Left colon (tissue), 2 donors: ENCODE measurements at places on chromosomes 3 and 15. TPM values are rescaled to one million over a fixed set of nuclear protein-coding genes. Genes with fewer than 3 reads are reported as not detected.

The TMEM212 gene
- total RNA-seq = not detected

The LYZL4 gene
- not detected for total RNA-seq

The MED12L gene
- total RNA-seq = 0.45 TPM

The GOLGA8T gene
- 0.22 TPM for total RNA-seq

The GOLGA8M gene
- not detected for total RNA-seq

The MOBP gene
- total RNA-seq = 0.27 TPM

The LRRK1 gene
- 46.6 TPM for total RNA-seq

The RMDN3 gene
- total RNA-seq = 40.2 TPM

The CCDC191 gene
- total RNA-seq = 3.4 TPM

The SATB1 gene
- 38.3 TPM for total RNA-seq

The GREM1 gene
- 46.0 TPM for total RNA-seq

The CTXND1 gene
- 0.42 TPM for total RNA-seq

The GNAT1 gene
- not detected for total RNA-seq

The GOLGA6B gene
- not detected for total RNA-seq

The FOXB1 gene
- total RNA-seq = not detected

The CLRN1 gene
- not detected for total RNA-seq

The BUB1B gene
- total RNA-seq = 2.9 TPM

The FRMD4B gene
- 27.6 TPM for total RNA-seq

The OXTR gene
- 0.81 TPM for total RNA-seq

The SHC4 gene
- 0.24 TPM for total RNA-seq

The CTXN2 gene
- not detected for total RNA-seq

The SPSB4 gene
- 0.14 TPM for total RNA-seq

The UBA7 gene
- 102 TPM for total RNA-seq

The DUOXA2 gene
- total RNA-seq = 4.9 TPM

The TEX55 gene
- total RNA-seq = not detected

The ANKRD34C gene
- not detected for total RNA-seq

The CLDN18 gene
- not detected for total RNA-seq

The CIB1 gene
- total RNA-seq = 235 TPM

The TJP1 gene
- total RNA-seq = 86.4 TPM

The ALG1L2 gene
- 1.8 TPM for total RNA-seq

The SOX14 gene
- not detected for total RNA-seq

The TMCO5A gene
- not detected for total RNA-seq

The SLC28A2 gene
- 44.9 TPM for total RNA-seq

The PCYT1A gene
- total RNA-seq = 64.6 TPM

The CPB1 gene
- total RNA-seq = 1.1 TPM

The MESP1 gene
- 13.4 TPM for total RNA-seq

The STAC gene
- total RNA-seq = 0.24 TPM

The FAM3D gene
- total RNA-seq = 690 TPM

The ST3GAL6 gene
- 1.7 TPM for total RNA-seq

The CHRM5 gene
- total RNA-seq = not detected

The NR2E3 gene
- 0.67 TPM for total RNA-seq

The EXD1 gene
- not detected for total RNA-seq

The SEMA4B gene
- 165 TPM for total RNA-seq

The MCF2L2 gene
- total RNA-seq = 0.75 TPM
